ENCODE measurements at places on chromosomes 2 and 18.

- no peak for DNase-seq
These were observed 60.0 kb downstream of the GCA start for GRCh38 chr2:162403884-162404283.

GRCh38 chr2:171154348-171154747 is 6.3 kb downstream of the TLK1 start:
- no peak for DNase-seq

DNA sequence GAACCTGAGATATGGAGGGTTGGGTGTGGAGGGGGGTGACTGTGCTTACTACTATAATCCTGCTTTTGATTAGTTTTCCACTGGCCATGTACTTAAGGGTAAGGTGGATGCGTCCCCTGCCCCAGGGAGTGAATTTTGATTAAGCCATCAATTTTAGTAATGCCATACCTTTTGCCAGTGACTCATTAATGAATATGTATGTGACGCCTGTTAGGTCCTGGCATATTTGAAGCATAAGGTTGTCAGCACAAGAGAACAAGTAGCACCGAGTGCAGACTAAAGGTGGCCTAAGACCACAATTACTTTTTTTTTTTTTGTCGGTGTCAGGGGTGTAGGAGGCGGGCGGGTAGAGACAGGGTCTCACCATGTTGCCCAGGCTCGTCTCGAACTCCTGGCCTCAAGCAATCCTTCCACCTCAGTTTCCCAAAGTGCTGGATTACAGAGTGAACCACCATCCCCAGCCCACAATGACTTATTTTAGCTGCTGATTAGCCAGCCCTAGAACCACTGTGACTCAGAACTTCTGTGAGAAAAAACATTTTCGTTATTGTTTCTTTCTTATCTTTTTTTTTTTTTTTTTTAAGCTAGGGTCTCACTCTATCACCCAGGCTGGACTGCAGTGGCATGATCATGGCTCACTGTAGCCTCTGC is 7.0 kb downstream of the TANC1 start:
- no peak for DNase-seq

DNA sequence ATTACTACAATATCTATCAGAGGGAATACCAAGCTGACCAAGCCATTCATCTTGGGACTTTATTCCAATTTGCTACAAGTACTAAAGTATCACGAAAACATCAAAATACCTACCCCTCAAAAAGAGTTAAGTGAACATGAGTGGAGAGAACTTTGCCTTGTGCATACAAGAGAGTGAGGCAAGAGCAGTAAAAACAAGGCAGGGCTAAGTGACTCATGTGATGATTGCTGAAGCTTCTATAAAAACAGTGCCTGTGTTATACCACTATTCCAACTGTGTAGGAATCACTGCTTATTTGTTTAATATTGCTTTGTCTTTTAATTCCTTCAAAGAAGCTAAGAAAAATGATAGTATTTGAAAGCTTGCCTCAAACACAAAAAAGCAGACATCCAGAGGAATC is 61.2 kb downstream of the FARSB start:
- DNase-seq: peak; percentile 25

DNA sequence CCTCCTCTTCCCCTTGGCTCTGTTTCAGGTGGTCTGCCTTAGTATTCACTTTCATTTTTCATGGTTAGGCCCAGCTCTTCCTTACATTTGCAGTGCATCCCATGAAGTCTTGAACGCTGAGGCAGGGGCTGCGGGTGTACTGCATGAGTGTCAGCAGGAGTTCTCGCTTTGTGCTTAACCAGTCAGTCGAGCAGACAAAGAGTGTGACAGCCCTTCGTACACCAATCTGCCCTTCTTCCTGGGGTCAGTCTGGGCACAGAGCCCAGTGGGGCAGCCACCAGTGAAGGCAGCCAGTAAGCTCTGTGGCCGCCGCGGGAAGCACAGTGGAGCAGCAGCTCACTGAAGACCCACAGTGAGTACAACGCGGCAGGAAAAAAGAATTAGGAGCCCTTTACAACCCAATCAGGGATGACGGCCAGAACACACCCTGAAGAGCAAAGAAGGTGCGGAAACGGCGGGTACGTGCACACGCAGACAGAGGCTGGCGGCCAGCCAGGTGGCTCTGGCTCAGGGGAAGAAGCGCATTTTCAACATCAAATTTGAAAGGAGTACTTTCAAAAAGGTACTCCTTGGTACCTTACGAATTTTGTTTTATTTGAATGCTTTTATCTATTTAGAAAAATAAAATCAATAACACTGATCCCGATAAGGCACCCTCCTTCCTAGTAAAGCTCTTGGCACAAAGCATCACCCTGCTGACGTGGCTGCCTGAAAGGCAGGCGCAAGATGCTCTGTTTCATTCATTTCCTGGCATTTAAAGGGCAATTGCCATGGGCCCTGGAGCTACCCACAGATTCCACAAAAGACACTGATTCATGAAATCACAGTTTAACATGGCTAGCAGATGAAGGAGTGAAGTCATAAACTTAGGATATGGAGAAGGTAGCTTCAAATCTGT is 47.0 kb upstream of the SEMA4C start:
- DNase-seq: no peak

DNA sequence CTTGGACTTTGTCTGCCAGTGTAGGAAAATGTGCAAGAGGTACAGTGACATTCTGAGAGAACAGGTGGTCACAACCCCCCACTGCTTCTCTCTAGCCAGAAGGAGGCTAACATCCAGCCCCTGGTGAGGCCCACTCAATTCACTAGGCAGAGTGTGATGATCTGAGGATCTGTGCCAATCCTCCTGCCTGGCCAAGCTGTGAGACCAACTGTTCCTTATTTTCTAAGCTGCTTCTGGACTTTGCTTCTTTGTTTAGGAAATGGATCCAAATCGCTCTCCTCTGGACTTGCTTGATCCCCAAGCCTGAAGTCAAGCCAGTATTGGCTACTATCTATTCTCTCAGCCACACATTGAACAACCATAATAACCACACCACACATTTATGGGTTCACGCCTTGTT is 202.8 kb downstream of the PIK3C3 start:
- no peak for DNase-seq

Measured in kidney epithelial cell (primary cell).